ENCODE measurements at places on chromosomes 12 and 14.
A peak's percentile ranks its signal among the peaks of the same experiment; 100 is the strongest.

DNA sequence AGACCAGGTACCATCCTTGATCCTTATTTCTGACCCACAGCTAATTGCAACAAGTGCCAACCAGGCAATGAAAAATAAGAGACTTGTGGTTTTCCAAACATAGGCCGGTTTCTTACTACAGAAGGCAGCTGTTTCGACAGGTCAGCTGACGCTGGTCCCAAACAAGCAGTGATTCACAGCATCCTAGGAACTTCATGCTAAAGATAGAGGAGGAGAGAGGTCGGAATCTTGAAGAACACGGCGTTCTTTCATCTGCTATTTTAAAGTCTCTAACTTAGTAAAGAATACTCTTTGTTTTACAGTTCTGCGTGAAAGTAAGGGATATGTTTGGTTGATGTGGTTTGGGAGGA lies 28.1 kb upstream of the ADGRD1 start:
- no peak for DNase-seq

DNA sequence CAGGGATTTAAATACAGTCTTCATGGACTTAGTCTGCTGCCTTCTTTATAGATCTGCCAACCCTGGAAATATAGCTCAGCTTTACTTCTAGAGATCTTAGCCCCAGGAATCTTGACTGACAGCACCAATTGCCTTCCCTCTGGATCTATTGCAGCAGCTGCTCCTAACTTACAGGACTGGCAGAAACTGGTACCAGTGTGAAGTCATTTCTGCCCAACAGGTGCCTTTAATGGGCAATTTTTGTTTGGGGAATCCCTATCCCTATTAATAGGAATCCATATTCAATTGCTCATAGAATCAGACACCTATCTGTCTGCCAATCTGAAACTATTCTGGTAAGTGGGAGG lies 27.2 kb downstream of the SPX start:
- DNase-seq = no peak

- DNase-seq = no peak
These were observed 37.7 kb downstream of the NCOR2 start for GRCh38 chr12:124529565-124530276.

GRCh38 chr12:26878661-26879119 lies 45.7 kb upstream of the ITPR2 start:
- no peak for DNase-seq

DNA sequence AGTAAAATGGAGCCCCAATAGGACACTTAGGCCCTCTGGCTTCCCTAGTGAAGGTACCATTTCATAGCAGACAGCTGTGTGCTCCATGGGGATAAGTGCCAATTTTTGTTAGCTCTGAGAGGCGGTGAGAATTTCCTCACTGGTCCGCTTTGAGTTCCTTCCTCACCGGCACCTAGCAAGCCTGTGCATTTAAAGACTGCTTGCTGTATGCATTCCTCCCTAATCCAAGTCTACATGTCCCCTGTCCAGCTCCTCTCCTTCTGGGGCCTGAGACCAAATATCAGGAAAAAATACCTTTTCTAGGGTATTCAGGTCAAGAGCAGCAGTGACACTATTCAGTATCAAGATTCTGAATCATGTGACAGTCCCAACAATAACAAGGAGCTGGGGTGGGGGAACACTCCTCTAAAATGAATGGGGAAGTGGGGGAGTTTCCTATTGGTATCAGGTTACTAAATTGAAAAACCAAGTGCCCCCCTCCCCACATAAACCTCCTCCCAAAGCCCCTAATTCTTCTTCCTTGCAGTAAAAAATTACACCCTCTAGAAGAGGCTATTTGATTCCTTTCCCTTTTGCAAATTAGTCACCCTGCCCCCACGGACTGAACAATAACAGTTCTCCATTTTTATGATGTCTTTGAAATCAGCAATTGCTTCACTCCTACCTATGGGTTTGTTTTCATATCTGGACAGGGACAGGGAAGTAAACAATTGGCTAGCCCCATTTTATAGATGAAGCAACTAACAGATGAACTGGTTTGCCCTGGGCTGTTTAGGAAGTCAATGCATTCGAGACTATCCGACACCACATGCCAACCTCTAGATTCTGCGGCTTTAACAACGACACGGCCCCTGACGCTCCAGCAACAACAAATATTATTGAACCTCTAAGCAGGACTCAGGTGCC lies 28.9 kb downstream of the BCL11B start:
- no peak for DNase-seq

DNA sequence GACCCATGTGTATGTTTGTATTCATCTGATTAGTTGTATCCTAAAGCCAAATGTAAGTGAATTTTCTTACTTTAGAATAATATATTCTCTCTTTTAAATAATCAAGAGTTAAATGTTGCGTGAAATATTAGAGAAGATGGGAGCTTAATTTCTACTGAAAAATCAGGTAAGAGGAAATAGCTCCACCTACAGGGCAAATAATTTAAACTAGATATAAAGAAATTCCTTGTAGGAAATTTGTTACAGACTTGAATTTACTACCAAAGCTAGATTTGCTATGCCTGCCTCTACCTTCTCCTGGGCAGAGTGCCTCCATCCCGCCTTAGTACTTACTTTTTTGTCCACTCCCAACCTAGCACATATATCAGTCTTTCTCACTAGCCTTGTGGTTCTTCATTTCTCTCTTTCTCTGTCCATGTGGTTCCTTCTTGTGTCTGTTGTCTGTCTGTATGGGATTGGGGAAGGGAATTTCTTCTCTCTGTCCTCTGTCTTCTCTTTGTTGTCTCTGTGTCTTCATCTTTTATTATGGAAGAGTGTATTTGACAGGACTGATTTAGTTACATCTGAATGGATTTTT lies 44.7 kb downstream of the PALS1 start:
- DNase-seq = peak; percentile 56

DNA sequence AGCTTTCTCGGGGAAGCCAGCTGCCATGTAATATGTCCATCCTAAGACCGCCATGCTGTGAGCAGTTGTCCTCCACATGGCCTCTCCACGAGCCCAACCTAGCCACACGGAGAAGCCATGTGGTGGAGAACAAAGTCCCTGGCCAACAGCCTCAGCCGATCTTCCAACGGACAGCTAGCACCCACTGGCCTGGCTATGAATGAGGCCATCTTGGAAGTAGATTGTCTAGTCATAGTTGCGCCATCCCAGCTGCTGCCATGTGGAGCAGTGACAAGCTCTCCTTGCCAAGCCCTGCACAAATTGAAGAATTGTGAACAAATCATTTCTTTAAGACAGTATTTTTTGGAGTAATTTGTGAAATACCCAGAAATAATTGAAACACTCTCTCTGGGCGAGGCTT lies 49.3 kb upstream of the USP44 start:
- DNase-seq = no peak

- no peak for DNase-seq
These were observed 6.2 kb downstream of the COA8 start for GRCh38 chr14:103568952-103569351.

DNA sequence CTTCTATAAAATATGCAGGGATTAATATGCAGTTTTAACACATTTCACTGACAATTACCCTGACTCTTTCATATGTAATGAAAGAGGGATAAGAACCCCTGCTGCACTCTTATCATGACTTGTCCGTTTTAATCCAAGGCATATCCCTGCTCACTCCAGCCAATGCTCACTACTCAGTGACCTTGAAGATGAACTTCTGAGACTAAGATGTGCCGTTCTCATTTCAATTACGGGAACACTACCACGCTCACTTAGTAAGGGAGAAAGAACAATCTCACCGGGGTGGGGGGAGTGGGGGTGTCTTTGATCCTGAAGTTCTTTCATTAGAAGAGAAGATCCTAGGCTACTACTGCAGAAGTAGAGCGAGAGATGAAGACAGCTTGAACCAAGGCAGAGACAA lies 50.5 kb downstream of the PKP2 start:
- DNase-seq = no peak

DNA sequence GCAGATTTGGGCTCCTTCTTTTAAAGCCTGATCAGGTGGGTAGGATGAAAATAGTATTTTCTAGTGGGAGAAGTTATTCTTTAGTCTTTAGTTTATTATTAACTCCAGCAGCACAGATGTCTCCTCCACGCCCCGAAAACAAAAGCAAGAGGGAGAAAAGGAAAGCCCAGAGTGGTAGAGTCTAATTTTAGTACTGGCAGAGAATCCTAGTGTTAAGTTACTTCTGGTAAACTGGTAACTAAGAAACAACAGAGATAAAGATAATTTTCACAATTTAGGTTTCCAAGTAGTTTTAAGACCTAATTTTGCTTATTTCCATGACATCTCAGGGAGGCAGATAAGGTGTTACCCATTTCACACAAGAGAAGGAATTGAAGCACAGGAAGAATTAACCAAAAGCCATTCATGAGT lies 16.3 kb downstream of the ATP5MC2 start:
- no peak for DNase-seq

DNA sequence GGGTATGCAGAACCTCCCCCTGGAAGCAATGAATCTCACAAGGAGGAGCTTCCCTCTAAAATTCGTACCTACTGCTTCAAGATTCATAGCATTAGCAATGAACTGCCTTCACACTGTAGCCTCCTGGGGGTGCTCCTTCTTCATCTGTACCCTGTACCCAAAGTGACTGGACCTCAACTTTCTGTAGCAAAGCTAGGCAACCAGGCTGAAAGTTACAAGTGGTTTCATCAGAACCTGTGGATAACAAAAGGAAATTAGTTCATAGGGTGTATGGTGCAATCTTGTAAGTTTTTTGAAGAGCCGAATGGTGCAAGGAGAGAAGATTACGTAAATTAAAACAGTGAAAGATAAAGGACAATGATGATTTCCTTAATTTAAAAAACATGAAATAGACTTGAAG lies 1541.7 kb upstream of the FLRT2 start:
- no peak for DNase-seq

DNA sequence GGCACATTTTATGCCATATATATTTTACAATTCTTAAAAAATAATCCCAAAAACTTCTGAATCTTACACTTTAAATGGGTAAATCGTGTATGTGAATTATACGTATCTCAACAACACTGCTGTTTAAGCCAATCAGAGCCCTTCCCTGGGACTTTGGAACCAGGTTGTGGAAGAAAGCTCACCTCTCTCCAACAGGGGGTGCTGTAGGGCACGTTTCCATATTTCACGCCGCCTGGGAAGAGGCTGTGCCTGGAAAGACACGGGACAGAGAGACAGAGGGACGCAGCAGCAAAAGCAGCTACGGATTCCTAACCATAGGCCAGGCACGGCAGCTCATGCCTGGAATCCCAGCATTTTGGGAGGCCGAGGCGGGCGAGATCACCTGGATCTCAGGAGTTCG lies 29.4 kb upstream of the FBRSL1 start:
- no peak for DNase-seq

- no peak for DNase-seq
These were observed 990.2 kb downstream of the GALC start for GRCh38 chr14:87002776-87003175.

DNA sequence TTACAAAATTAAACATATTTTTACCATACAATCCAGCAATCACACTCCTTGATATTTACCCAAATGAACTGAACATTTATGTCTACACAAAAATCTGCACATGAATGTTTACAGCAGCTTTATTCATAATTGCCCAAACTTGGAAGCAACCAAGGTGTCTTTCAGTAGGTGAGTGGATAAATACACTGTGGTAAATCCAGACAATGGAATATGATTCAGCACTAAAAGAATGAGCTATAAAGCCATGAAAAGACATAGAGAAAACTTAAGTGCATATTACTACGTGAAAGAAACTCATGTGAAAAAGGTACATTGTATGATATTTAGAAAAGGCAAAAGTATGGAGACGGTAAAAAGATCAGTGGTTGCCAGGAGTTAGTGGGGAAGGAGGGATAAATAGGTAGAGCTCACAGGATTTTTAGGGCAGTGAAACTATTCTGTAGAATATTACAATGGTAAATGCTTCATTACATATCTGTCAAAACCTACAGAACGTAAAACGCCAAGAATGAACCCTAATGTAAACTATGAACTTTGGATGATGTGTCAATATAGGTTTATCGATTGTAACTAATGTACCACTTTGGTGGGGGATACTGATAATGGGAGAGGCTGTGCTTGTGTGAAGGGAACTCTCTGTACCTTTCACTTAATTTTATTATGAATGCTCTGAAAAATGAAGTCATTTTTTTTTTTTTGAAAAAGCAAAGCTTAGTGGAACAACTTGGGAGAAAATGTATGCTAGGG lies 295.7 kb downstream of the CEP128 start:
- no peak for DNase-seq

GRCh38 chr12:32920506-32921085 lies 24.0 kb upstream of the PKP2 start:
- DNase-seq = no peak

GRCh38 chr14:72311516-72311915 lies 379.3 kb downstream of the RGS6 start:
- DNase-seq = peak; percentile 23

- DNase-seq = no peak
These were observed 140.1 kb upstream of the CPSF6 start for GRCh38 chr12:69099201-69099837.

Measured in kidney capillary endothelial cell (primary cell).